Right lobe of liver (tissue), 6 donors: ENCODE measurements at places on chromosomes 1 and 21.

- H3K27me3 ChIP-seq, result no peaks in the 10 kb centered on the region
- H3K4me1 ChIP-seq, result no peaks in the 10 kb centered on the region
- H3K27ac ChIP-seq, result no peak overlapping the region
- H3K36me3 ChIP-seq, result no peaks in the 10 kb centered on the region
- no peak overlapping the region for H3K4me3 ChIP-seq
- no peak for DNase-seq
Observed at GRCh38 chr1:41370756-41371420, 9.7 kb downstream of the FOXO6 start.

- DNase-seq, result no peak
- no peaks in the 10 kb centered on the region for H3K4me1 ChIP-seq
- H3K36me3 ChIP-seq, result no peaks in the 10 kb centered on the region
Observed at GRCh38 chr1:93804412-93804811, 74.6 kb downstream of the DNTTIP2 start.

GRCh38 chr1:245301162-245301580, 146.4 kb downstream of the KIF26B start:
- no peaks in the 10 kb centered on the region for H3K36me3 ChIP-seq
- no peaks in the 10 kb centered on the region for H3K27me3 ChIP-seq

DNA sequence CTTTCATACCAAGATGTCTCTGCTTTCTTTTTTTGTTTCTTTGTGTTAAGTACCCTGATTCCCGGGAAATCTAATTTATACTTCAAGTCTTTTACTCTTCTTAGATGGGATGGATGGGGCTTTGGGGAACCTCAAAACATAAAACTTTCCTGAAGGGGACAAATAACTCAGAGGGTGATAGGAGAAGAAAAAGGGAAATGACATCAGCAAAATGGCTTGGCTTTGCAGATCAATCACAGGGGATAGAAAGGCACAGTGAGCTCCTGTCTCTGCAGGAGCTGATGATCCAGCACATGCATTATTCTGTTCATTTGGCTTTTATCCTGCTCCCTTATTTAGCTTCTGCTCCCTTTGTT, 1.4 kb upstream of the CA14 start:
- H3K27ac ChIP-seq, result no peak overlapping the region
- no peaks in the 10 kb centered on the region for H3K36me3 ChIP-seq
- H3K4me3 ChIP-seq, result no peak overlapping the region
- no peak for DNase-seq
- H3K27me3 ChIP-seq, result no peaks in the 10 kb centered on the region
- peaks cover 38% of the 10 kb centered on the region for H3K4me1 ChIP-seq

GRCh38 chr21:31446226-31446855, 102.3 kb upstream of the TIAM1 start:
- no peaks in the 10 kb centered on the region for H3K4me1 ChIP-seq
- no peak overlapping the region for H3K27ac ChIP-seq
- no peak overlapping the region for H3K4me3 ChIP-seq
- no peak for DNase-seq

- no peaks in the 10 kb centered on the region for H3K36me3 ChIP-seq
- no peaks in the 10 kb centered on the region for H3K4me1 ChIP-seq
- no peak overlapping the region for H3K27ac ChIP-seq
- no peak for DNase-seq
- no peaks in the 10 kb centered on the region for H3K27me3 ChIP-seq
Observed at GRCh38 chr1:230401763-230402294, 24.3 kb downstream of the PGBD5 start.

GRCh38 chr1:43184995-43185394, 12.9 kb downstream of the CFAP57 start:
- H3K4me3 ChIP-seq, result no peak overlapping the region
- H3K4me1 ChIP-seq, result no peaks in the 10 kb centered on the region
- no peaks in the 10 kb centered on the region for H3K27me3 ChIP-seq
- no peak overlapping the region for H3K27ac ChIP-seq
- H3K36me3 ChIP-seq, result no peaks in the 10 kb centered on the region
- DNase-seq, result no peak

DNA sequence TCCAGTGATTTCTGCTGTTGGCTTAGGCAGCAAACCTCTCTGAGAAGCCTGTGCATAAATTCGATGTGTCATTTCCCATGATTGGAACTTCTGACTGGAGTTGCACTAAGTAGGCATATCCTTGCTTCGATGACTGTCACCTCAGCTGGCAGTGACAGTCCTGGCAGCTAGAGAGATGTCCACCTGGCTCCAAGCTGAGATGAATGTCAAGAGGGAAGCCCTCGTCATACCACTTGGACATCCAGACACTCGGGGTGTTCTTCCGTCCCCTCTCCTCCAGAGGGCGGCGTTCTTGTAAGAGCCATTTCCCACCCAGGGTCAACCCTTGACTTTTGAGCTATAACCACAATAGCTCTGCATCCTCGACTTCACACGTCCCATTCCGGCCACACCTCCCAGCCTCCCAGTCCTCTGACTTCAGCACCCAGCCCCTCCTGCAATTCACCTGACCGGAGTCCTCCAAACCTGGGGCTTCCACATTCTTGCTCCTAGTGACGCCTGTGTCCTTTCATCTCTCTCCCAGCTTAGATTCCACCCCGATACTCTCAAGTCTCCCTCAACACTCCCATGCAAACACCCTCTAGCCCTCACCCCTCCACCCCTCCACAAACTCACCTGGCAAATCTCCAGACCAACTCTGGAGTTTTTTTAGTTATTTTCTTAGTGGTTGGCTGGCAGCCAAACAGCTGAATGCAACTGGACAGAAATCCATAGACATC, 17.3 kb downstream of the CA6 start:
- no peak for DNase-seq
- no peak overlapping the region for H3K27ac ChIP-seq
- H3K4me1 ChIP-seq, result no peaks in the 10 kb centered on the region
- H3K4me3 ChIP-seq, result no peak overlapping the region
- no peaks in the 10 kb centered on the region for H3K36me3 ChIP-seq

DNA sequence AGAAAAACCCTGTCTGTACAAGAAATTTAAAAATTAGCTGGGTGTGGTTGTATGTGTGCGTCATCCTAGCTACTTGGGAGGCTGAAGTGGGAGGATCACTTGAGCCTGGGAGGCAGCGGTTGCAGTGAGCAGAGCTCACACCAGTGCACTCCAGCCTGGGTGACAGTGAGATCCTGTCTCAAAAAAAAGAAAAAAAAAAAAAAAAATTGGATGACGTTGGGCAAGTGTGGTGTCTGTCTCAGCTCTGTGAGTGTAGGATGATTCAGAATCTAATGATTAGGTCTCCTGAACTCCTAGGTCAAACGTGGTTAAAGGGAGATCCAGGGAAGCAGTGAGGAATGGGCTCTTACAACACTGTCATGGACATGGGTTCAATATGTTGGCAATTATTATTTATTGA, 435.9 kb downstream of the KIF26B start:
- DNase-seq, result no peak
- H3K4me3 ChIP-seq, result no peak overlapping the region
- H3K4me1 ChIP-seq, result no peaks in the 10 kb centered on the region
- no peaks in the 10 kb centered on the region for H3K36me3 ChIP-seq
- no peaks in the 10 kb centered on the region for H3K27me3 ChIP-seq
- H3K27ac ChIP-seq, result no peak overlapping the region

- no peak for DNase-seq
- peaks cover 7% of the 10 kb centered on the region for H3K36me3 ChIP-seq
- H3K4me1 ChIP-seq, result peaks cover 31% of the 10 kb centered on the region
- H3K4me3 ChIP-seq, result no peak overlapping the region
- no peaks in the 10 kb centered on the region for H3K27me3 ChIP-seq
Observed at GRCh38 chr1:25568090-25568833, 24.9 kb downstream of the LDLRAP1 start.

DNA sequence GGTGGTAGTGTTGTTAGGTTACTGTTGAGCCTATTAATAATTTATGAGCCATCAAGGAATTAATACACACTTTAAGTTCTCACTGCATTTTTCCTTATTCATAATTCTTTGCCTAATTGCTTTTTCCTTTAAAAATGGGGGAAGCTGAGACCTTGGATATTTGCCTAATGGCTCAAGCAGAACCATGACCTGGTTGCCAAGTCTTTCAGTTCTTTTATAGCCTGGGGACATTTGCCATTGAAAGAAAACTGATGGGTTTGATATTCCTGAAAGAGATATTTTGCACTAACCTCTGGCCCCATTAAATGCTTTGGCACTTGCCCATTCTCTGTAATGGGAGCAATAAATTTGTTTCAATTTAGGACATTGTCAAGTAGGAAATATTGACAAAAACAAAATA, 18.5 kb upstream of the LRRC53 start:
- H3K27me3 ChIP-seq, result no peaks in the 10 kb centered on the region
- no peak overlapping the region for H3K4me3 ChIP-seq
- no peaks in the 10 kb centered on the region for H3K36me3 ChIP-seq
- H3K4me1 ChIP-seq, result no peaks in the 10 kb centered on the region
- no peak for DNase-seq
- H3K27ac ChIP-seq, result no peak overlapping the region

DNA sequence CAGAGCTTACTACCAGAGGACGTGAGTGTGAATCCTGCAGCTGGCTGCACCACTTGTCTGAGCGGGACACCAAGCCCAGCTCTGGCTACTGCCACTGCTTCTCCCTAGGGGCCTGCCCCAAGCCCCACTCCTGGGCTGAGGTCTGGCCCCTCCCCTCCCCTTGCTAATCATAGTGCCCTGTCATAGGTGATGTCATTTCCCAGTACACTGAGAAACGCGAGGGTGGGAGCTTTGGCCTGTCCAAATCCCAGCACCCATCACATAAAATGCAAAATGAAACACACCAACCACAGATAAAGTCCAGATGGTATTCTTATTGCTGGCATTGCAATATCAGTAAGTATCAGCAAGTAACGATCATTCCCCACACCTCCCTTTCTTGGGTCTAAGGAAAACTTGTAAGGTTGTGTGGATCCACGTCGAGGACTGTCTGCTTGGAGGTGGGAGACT, 77.7 kb downstream of the TOMM20 start:
- H3K27me3 ChIP-seq, result no peaks in the 10 kb centered on the region
- no peak overlapping the region for H3K4me3 ChIP-seq
- no peak overlapping the region for H3K27ac ChIP-seq
- peaks cover 12% of the 10 kb centered on the region for H3K4me1 ChIP-seq
- no peaks in the 10 kb centered on the region for H3K36me3 ChIP-seq

DNA sequence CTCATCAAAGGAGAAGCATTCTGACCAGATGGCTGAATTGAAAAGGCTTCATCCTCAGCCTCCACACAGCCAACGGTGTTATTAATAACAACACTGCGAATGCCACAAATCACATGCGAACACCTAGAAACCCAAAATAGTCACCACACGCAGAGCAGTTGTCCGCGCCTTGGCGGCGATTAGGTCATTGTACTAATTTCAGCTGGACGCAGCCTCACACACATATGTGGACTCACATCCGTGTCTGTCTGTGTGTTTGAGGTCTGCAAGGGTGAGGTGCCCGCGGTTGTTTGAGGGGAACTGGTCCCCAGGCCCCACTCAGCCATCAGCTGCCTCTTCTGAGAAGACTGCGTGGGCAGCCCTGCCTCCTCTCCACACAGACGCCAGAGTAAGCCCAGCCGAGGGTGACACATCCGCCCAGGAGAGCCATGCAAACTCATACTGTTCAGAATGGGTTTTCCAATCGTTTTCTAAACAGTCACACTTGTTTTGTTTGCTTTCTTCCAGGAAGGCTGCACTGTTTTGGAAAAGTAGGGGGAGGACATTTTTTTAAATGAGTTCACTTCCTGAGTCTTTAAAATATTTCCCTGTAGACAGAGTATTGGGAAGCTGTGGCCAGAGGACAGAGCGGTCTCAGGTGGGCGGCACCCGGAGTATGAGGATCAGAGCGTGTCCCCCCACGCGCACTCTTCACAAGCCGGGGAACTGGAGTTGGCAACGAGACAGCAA, 53.4 kb downstream of the TOMM20 start:
- peak overlapping the region; percentile 94 for H3K27ac ChIP-seq
- peak overlapping the region; percentile 3 for H3K4me3 ChIP-seq
- H3K27me3 ChIP-seq, result no peaks in the 10 kb centered on the region
- H3K36me3 ChIP-seq, result no peaks in the 10 kb centered on the region
